Stimulated activated CD8-positive, alpha-beta memory T cell treated with anti-CD3 and anti-CD28 coated beads, Interleukin-4, amount 100 ng/mL, for 4 hours (primary cell): ENCODE measurements at places on chromosomes 5 and 9.

DNA sequence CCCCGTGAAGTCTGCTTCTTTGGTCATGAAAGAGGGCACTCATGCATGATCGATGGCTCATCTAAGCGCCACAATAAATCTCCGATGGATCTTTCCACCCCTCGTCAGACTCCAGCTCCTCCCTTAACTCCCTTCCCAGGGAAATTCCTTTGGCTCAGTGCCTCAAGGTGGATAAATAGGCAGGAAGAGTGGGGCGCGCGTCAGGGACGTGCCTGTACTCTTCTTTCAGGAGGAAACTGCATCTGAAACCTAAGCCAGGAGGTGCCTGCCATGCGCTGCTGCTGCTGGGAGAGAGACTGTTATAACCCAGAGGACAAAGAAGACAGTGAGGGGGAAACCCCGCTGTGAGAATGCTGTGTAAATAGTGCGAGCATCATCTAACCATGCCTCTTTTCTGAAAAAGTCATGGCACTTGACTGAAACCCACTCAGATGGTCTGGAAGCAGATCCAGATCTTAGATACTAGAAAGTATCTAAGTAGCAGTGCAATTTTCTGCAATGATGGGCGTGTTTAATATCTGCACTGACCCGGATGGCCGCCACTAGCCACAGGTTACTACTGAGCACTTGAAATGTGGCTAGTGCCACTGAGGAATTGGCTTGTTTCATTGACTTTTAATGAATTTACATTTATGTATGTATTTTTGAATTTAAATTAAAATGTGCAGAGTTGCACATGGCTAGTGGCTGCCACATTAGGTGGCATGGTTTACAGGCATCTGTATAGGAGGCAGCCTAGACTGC is 120.3 kb upstream of the BASP1 start:
- no peak for DNase-seq

- DNase-seq = no peak
Measured at GRCh38 chr5:123107343-123108244, 18.6 kb downstream of the PRDM6 start.

DNA sequence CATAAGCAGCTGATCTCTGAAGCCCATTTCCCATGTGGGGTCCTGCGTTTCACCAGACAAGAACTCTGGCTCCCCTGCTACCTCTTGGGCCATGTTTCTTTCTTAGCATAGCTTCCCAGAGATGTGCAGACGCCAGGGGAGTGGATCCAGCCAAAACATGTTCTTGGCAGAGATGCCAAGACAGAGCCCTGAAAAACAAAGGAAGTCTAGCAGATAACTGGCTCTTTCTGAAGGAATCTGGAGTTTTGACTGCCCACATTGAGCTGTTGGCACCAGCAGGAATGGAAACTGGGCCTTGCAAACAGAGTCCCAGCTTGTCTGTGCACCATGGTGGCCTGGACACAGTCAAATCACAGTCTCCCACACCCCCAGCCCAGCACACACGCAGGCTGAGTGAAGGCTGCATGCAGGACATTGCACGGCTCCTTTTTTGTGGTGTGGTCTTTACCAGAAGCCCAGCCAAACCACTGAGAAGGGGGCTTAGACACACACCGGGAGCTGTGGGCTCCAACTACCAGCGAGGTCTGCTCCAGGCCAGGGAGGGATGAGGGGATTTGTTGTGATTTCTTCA is 114.7 kb downstream of the SNX18 start:
- no peak for DNase-seq

GRCh38 chr9:130118841-130119518 is 53.2 kb upstream of the NCS1 start:
- no peak for DNase-seq

DNA sequence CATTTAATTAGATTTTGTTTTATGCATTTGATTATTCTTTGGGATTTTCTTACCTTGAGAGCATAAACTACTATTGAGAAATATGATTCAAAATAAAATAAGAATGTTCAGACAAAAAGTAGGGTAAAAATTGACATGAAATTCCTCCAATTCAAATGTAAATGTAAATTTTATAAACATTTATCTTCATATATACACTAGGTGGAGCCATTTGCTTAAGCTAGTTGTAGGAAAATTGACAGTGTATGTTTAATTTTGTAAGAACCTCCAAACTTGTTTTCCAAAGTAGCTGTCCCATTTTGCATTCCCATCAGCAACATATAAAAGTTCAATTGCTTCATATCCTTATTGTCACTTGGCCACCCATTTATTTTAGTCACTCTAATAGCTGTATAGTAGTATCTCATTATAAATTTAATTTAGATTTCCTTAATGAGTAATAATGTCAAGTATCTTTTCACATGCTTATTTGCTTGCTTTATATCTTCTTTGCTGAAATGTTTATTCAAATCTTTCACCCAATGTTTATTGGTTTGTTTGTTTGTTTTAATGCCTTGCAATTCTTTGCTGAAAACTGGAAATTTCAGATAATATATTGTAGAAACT is 37.6 kb upstream of the SLCO6A1 start:
- no peak for DNase-seq

DNA sequence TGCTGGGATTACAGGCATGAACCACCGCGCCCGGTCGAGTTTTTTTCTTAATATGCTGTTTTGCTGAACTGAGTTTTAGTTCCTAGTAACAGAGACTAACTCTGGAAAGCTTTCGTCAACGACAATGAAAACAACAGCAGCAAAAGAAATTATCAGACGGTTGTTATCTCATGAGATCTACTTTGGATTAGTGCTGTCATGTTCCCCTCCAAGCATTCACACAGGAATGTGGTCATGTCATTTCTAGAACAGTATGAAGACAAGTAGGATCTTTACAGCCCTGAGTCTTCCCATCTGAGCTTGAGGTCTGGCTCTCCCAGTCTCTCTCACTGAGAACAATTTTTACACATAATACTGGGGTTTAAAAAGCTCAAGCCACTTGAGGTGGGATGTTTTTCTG is 4.0 kb upstream of the ANKRD33B start:
- DNase-seq = no peak

GRCh38 chr5:119398727-119399466 is 43.1 kb downstream of the TNFAIP8 start:
- DNase-seq = no peak

DNA sequence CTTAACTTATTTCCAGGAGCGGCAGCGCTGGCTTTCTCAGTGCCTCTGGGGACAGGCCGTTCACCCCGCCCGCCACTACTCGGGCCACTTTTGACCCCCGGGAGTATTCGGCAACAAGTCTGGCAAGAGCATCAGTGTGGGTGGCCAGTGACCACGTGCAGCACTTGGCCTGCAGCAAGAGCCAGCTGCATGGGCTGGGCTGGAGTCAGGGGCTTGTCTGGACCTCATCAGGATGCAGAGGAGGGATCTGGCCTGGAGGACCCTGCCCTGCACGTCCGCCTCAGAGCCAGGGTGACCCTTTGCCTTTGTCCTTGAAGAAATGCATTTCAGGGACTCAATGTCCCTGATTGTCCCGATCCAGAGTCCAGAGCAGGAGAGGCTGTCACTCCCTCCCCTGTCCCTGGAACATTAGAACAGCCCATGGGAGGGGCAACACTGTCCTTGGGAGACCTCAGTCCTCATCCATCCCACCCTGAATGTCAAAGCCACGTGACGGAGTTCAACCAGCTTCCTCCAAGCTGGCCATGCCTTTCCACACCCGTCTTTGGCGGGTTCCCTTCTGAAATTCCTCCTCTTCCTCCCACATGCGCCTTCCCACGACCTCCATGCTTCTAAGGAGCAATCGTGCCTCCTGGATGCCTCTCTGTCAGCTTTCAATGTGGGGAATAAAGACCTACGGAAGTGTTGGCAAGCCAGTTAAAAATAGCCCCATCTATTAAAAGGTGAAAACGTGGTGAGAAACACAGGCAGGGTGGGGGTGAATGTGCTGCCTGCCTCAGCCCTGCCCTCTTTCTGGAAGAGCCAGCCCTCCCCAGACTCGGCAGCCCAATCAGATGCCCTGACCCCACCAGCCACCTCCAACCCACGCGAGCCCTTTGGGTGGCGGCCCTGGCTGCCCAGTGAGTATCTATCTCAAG is 99.0 kb downstream of the OLFM1 start:
- no peak for DNase-seq

GRCh38 chr9:89919171-89919681 is 314.4 kb downstream of the GADD45G start:
- DNase-seq = no peak

- DNase-seq = no peak
Measured at GRCh38 chr5:131992370-131992769, 19.1 kb downstream of the ACSL6 start.

GRCh38 chr9:129933185-129934040 is 98.2 kb downstream of the USP20 start:
- no peak for DNase-seq
